GM03348 (cell line): ENCODE measurements at places on chromosomes 6 and 20.
A peak's percentile ranks its signal among the peaks of the same experiment; 100 is the strongest.

DNA sequence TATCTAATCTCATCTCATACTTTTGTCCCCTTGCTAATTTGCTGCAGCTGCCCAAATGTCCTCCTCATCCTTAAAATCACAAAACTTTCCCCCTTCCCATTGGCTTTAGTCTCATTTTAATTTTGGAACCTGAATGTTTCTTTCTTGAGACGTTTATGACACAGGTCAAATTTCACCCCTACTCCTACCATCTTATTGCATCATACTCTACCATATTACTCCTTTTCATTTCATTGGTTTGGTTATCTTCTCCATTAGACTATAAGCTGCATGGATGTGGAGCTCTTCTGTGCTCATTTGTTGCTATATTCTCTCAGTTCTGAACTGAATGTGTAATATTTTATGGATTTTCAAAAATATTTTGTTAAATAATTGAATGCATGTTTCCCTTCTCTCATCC, 688.6 kb downstream of the CBLN4 start:
- no peak for DNase-seq

DNA sequence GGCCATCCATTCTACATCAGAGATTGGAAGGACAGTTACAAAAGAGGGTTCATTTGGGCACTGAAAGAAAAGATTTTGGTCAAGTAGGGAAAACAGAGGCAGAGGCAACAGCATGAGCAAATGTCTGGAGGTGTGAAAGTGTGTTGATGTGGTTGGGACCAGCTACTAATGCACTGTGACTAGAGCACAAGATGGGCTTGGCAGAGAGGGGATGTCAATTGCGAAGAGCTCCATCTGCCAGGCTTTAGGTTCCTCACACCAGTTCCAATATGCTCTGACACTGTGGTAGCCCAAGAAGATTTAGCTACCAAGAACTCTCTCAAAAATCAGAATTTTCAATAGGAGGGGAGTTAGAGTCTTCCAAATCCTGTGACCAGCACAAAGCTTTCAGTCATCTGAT, 42.1 kb downstream of the TRAF3IP2 start:
- no peak for DNase-seq

DNA sequence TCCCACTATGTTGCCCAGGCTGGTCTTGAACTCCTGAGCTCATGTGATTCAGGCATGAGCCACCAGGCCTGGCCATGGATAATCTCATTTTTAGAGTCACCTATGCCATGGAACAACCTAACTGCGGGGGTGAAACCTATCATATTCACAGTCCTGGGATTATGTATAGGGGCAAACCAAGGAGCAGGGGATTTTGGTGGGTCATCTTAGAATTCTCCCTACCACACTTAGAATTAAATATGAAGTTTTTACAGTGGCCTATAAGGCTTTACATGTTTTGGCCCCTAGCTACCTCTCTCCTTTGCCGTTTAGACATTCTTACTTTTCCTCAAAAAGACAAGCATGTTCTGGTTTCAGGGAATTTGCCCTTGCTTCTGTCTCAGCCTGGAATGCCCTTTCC, 20.6 kb upstream of the VEGFA start:
- DNase-seq: no peak

- DNase-seq: peak; percentile 52
Measured at GRCh38 chr20:53579581-53580375, 13.9 kb downstream of the ZNF217 start.

DNA sequence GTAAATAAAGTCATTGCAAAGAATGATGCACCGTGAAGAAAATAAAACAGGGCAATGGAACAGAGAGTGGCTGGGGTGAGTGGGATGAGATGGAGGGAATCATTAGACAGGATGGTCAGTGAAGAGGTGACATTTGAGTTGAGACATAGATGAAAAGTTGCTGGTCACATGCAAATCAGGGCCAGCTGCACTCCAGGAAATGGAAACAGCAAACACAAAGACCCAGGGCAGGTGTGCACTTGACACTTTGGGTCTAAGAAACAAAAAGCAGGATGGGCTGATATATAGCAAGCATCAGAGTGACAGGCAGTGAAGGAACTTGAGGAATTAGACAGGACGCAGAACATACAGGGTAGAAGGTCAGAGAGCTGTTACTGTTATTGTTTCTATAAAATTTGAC, 171.5 kb upstream of the RIPOR2 start:
- no peak for DNase-seq

- no peak for DNase-seq
Measured at GRCh38 chr6:158668707-158669103, 18.9 kb downstream of the SYTL3 start.

GRCh38 chr6:7493866-7494265, 47.6 kb upstream of the DSP start:
- DNase-seq: no peak
